T1000 (cell line): ENCODE measurements at places on chromosomes 3 and 15.

DNA sequence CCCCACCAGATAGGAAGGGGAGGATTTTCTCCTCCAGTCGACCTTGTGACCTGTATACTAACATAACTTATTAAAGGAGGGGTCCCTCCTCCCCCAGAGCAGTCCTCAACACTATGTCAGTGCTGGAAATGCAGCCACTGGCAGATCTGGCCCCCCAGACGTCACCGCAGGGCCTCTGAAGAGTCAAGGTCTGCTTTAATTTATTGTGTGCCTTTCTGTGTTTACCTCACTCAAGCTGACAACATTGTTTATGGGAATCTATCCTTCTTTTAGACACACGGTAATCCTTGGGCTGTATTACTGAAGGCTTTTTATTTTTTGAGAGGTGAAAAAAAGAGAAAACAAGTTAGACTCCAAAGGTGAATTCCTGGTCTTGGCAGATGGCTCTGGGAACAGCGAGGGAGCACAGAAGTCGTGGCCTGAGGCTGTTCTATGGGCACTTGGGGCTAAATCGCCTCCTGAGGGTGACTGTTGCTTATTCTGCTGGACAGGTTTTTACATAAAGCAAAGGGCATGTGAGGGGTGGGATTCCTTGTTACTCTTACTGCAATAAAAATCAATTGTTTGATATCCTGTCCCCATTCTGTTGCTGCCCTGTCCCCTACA is 13.5 kb upstream of the NR2C2 start:
- no peak for DNase-seq

DNA sequence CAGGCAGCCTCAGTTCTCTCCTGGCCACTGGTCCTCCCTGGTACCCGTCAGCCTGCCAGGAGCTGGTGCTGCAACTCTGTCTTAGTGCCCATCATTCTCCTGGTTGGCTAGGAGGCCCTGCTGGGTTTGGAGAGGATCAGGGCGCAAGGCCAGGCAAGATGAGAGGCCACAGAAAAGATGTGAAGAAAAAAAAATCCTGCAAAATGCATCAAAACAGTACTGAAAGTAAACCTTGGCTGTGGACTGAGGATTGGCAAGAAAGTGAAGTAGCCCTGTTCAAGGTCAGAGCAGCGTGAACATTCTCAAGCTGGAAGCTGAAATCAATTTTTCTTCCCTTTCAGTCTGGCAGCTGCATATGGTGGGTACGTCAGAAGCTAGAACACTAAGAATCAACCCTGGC is 74.2 kb downstream of the GTF2E1 start:
- no peak for DNase-seq

GRCh38 chr3:195451373-195452015 is 8.7 kb upstream of the ACAP2 start:
- no peak for DNase-seq

GRCh38 chr3:45105855-45106671 is 40.1 kb downstream of the CDCP1 start:
- DNase-seq = peak; percentile 37

GRCh38 chr3:138186803-138187295 is 252 bp upstream of the ARMC8 start:
- no peak for DNase-seq

- DNase-seq = no peak
Observed at GRCh38 chr15:78107471-78107870, 15.1 kb downstream of the SH2D7 start.
